ENCODE measurements at places on chromosomes 1 and 21. TPM values are rescaled to one million over a fixed set of nuclear protein-coding genes. Genes with fewer than 3 reads are reported as not detected.

Gene DIO1
- total RNA-seq = not detected

Gene GUK1
- 170 TPM for total RNA-seq

- H3K36me3 ChIP-seq = peaks cover 6% of the 10 kb centered on the region
- no peaks in the 10 kb centered on the region for H3K4me1 ChIP-seq
- no peak overlapping the region for H3K4me3 ChIP-seq
- H3K27me3 ChIP-seq = no peaks in the 10 kb centered on the region
Observed at GRCh38 chr1:173406783-173407230, 70.3 kb upstream of the PRDX6 start.

GRCh38 chr1:228497206-228497605 is 10.0 kb downstream of the RNF187 start:
- H3K4me1 ChIP-seq = peaks cover 6% of the 10 kb centered on the region
- peaks cover 34% of the 10 kb centered on the region for H3K36me3 ChIP-seq
- H3K27me3 ChIP-seq = no peaks in the 10 kb centered on the region
- H3K27ac ChIP-seq = no peak overlapping the region

- DNase-seq = no peak
- H3K36me3 ChIP-seq = no peaks in the 10 kb centered on the region
- H3K27ac ChIP-seq = no peak overlapping the region
- H3K4me3 ChIP-seq = no peak overlapping the region
- H3K27me3 ChIP-seq = no peaks in the 10 kb centered on the region
Observed at GRCh38 chr1:240073097-240073496, 18.6 kb upstream of the FMN2 start.

- H3K27me3 ChIP-seq = no peaks in the 10 kb centered on the region
- no peaks in the 10 kb centered on the region for H3K4me1 ChIP-seq
- DNase-seq = no peak
- no peak overlapping the region for H3K4me3 ChIP-seq
- H3K36me3 ChIP-seq = peaks cover 6% of the 10 kb centered on the region
- H3K27ac ChIP-seq = no peak overlapping the region
Observed at GRCh38 chr1:245092638-245092976, 62.2 kb upstream of the KIF26B start.

- no peaks in the 10 kb centered on the region for H3K27me3 ChIP-seq
- H3K4me1 ChIP-seq = peaks cover 53% of the 10 kb centered on the region
- no peak overlapping the region for H3K4me3 ChIP-seq
Observed at GRCh38 chr1:15727021-15727420, 9.0 kb upstream of the SLC25A34 start.

- H3K27ac ChIP-seq = no peak overlapping the region
- no peak for DNase-seq
- H3K36me3 ChIP-seq = no peaks in the 10 kb centered on the region
- H3K27me3 ChIP-seq = no peaks in the 10 kb centered on the region
- H3K4me3 ChIP-seq = no peak overlapping the region
Observed at GRCh38 chr21:16815243-16815642, 697.6 kb upstream of the CXADR start.

- no peaks in the 10 kb centered on the region for H3K36me3 ChIP-seq
- H3K4me1 ChIP-seq = peaks cover 17% of the 10 kb centered on the region
- no peak overlapping the region for H3K27ac ChIP-seq
- H3K4me3 ChIP-seq = no peak overlapping the region
Observed at GRCh38 chr1:54137534-54138061, 15.2 kb downstream of the CDCP2 start.

Measured in muscle of leg (tissue), 16 donors.